Ecto neural progenitor cell (in vitro differentiated cells): ENCODE measurements at places on chromosomes 13 and 19.

DNA sequence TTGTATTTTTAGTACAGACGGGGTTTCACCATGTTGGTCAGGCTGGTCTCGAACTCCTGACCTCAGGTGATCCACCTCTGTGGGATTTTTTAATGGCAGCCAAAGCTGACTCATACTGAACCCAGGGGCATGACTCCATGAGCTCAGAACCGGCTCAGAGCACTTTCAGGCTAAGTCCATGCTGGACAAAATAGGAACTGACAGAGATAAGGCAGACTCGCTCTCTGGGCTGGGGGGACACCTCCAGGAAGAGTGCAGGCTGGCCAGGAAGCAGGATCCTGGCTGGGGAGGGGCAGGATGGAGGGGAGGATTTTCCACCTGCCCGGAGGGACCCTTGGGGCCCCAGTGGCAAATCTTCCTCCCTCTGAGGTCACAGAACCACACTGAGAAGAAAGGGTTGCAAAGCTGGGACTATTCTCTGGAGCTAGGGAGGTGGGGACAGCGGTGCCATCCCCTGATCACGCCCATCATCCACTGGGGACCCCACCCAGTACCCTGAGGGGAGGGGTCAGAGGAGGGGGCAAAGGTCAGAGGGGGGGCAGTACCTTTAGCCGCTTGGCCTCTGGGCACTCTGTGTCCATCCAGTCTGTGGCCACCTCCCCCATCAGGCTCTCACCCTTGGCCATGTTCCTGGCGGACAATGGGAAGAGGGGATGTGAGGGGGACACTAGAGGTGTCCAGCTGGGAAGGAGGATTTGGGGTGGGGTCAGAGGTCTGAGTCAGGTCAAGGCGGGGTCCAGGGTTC is 31.1 kb downstream of the NOTCH3 start:
- no peak for DNase-seq

DNA sequence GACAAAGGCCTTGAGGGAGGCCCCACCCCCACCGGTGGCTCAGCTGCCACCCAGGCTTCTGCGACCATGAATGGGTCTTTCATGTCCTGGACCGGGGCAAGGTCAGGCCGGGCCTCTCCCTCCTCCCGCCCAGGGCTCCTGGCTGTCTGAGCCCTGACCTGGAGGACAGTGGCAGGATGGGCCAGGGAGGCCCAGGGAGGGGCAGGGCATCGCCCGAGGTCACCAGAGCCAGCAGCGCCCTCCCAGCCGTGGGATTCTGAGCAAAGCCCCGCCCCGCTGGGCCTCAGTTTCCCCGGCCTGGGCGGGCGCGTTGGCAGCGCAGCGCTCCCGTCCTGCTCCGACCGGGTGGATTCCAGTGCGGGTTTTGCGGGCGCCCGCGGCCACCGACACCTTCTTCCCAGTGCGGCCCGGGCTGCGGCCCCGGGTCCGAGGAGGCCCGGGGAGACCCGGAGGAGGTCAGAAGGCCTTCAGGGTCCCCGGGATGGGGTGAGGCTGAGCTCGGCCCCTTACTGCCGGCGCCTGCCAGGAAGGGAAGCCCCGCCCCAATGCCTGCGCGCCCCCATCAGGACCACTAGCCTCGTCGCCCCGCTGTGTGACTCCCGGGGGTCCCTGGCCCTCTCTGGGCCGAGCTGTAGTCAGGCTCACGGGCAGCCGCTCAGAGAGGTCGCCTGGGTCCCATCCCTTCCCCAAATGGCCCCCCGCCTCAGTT is 24.6 kb upstream of the SEMA6B start:
- DNase-seq: peak; percentile 86

DNA sequence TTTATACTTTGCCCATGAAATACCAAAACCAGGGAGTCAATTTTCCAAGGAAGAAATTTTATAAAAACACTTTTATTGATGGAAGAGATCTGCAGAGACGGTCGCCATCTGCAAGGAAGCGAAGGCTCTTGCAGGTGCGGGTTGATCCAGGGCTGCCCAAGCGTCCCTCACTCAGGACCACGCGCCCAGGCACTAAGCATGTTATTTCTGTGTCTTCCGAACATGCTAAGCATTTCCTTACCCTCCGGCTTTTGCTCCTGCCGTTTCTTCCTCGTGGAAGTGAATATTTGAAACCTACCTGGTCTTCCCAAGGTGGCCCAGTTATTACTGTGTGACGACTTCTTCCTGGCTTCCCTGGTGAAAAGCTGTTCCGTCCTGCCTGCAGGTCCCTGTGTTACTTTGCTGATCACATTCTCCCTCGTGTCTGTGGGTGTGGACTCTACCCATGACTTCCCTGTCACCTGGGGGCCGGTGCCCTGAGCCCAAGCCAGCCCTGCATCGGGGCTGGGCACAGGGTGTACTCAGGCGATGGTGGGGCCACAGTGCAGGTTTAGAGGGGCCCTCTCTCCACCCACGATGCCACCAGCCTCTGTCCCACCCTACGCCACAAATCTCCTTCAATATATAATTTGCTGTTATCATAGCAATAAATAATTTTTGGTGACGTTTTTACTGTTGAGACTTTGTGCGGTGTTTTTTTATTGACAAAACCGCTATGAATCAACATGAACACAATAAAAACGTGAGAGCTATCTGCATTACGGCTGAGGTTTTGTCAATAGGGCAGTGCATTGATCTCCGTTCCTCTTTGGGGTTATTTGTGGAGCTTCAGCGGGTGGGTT is 119.4 kb downstream of the URI1 start:
- DNase-seq: no peak

DNA sequence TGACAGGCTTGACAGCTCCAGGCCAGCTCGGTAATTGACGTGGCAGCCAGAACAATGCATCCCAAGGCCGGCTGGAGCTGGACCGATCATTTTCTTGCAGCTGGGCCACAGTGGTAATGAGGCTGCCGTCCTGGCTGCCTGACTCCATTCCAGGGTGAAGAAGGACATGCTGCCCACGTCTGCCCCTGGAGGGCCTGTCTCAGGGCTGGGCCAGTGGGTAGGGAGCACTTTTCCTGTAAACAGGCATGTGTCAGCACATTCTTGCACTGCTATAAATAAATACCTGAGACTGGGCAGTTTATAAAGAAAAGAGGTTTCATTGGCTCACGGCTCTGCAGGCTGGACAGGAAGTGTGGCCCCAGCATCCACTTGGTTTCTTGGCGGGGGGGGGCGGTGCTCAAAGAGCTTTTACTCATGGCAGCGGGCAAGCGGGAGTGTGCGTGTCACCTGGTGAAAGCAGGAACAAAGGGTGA is 38.1 kb upstream of the KCTD15 start:
- DNase-seq: no peak

- no peak for DNase-seq
Measured at GRCh38 chr13:111080642-111081041, 34.5 kb upstream of the ARHGEF7 start.

GRCh38 chr19:32224371-32225244 is 120.8 kb upstream of the ZNF507 start:
- peak; percentile 79 for DNase-seq

GRCh38 chr13:107743100-107743499 is 472.2 kb downstream of the LIG4 start:
- DNase-seq: no peak

DNA sequence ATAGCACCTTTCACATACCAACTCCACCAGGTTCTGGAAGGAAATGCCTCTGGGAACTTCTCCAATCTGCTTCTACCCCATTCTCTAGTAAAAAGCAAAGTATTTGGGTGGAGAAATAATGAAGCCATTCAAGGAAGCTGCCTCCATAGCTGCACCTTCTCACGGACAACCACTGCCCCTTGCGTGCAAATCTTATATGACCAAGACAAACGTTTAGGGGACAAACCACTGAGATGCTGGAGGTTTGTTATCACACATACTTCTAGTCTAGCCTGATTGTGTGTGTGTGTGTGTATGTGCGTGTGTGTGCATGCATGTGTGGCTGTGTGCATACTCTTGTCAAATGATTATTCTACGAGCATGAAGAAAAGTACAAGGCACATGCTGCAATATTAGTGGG is 6.5 kb upstream of the METTL21C start:
- no peak for DNase-seq

- no peak for DNase-seq
Measured at GRCh38 chr13:75372517-75372916, 109.5 kb downstream of the TBC1D4 start.

GRCh38 chr13:25455146-25455545 is 83.4 kb downstream of the ATP8A2 start:
- no peak for DNase-seq

DNA sequence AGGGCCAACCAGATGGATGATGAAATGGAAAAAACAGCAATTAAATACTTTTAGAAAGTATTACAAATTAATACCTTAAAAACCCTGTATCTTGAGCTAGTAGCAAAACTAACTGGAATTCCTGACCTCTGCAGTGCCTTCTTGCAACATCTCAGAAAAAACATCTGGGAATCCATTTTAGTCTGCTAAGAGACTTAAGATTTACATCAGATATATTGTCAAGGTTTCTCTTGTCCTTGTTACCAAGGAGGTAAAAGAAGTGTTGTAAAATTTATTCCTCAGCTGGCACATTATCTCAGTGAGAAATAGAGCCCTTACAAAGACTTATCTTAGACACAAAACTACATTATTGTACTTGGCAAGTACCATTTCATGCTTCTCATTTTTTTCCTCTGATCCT is 18.5 kb downstream of the KCNRG start:
- DNase-seq: no peak

DNA sequence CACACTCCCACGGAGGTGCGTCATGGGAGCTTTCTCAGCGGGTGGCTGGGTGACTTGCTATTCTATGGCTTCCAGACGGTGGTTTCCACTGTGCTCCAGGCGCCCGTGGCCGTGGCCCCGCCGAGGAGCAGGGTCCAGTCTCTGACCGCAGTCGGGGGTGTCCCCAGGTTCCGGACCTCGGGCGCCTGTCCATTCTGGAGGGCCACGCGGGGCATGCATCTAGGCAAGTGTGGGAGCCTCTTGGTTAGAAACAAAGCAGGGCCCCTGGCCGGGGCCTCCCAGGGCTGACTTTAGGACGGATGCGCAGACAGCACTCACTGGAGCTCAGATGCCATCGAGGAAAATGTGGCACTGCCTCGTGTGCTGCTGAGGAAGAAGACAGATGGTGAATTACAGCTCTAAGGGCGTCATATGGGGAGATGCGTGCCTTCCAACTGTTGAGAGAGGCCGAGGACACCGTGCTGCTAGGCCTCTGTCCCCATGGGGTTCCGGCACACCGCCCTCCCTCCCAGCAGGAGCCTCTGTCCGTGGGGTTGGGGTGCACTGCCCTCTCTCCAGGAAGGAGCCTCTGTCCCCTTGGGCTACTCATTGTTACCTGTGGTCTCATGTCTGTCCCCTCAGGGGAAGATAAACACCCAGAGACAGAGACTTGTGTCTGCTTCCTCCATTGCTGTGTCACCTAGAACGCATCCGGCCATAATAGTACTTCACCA is 38.1 kb downstream of the TMEM255B start:
- DNase-seq: no peak

DNA sequence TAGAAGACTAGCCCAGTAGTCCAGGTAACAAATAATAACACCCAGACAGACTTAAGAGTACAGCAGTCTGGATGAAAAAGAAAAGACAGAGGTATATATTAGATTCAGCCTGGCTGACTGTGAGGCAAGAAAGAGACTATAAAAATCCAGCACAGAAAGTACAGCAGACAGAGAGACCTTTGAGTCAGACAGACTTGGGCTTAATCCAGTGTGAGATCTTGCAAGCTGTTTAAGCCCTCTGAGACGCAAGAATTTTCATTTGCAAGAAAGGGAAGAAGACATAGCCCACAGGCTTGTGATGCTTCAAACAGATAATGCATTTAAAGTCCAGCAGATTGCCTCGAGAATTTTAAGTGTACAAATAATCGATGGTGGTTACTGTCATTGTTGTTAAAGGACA is 471.4 kb downstream of the LIG4 start:
- DNase-seq: no peak

DNA sequence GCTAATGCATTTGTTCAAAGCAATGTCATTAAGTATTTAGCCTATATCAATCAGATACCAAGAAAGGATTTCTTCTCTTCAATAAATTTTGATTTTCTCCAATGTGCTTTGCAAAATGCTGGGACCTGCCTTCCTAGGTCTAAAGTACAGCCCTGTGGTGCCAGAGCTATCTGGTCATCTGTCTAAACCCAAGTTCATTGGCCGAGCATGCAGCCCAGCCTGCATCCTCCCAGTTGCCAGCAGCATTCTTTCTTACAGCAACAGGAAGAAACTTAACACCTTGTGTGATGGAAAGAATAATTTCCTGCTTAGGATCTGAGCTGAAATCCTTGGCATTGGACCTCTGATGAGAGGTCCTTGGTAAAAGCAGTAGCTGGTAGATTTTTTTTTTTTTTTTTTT is 310.0 kb downstream of the RBM26 start:
- no peak for DNase-seq

GRCh38 chr13:44796597-44797490 is 192.4 kb downstream of the NUFIP1 start:
- DNase-seq: no peak

DNA sequence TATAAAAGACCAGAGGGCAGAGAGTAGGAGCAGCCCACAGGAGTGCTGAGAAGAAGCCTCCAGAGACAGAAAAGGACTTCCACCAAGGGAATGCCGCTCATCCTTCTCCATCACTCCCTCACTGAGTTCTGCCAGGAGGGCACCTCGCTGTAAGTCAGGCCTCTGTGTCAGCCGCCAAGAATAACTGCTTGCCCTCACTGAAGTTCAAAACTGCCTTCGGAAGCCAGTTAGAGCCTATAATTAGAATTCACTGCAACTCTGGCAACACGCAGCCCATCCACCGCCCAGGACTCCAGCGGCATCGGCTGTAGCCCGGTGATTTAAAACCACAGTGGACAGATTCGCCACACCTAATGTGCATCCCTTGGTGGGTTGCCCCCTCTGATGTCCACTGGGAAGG is 281.8 kb upstream of the ZNF507 start:
- DNase-seq: no peak

- DNase-seq: peak; percentile 75
Measured at GRCh38 chr13:112161521-112162301, 94.8 kb downstream of the SOX1 start.

GRCh38 chr13:53285896-53286430 is 257.4 kb downstream of the OLFM4 start:
- DNase-seq: no peak

GRCh38 chr19:960601-960938 is 23.6 kb upstream of the WDR18 start:
- DNase-seq: no peak

GRCh38 chr19:13821292-13821691 is 26.0 kb downstream of the ZSWIM4 start:
- no peak for DNase-seq

DNA sequence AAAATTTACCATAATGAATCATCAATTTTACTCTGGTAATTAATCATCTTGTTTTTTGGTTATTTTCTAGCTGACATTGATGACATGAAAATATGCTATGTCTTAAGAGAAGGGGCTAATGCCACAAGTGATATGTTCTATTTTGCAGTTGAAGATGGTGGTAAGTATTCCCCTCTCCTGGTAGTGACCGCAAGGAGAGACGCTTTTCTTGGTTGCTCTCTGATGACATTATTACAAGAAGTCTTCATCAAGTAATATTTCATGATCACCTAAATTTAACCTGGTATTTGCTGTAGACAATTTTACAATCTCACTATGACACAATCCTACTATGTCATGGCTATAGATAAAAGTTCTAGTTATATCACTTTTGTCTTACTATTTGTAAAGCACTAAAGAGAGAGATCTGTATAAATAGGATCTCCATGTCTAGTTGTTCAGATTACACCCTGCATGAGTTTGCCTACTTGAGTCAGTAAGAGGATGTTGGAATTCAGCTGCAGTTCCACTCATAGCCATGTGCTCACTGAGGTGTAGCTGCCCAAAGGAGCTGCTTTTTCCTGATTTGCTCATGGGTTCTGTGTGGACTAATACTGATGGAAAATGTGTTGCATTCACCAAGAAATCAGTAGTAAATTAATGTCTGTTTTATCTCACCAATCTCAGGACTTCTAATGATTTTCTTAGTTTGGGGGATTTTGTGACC is 10.9 kb downstream of the FREM2 start:
- no peak for DNase-seq
